ENCODE measurements at places on chromosomes 12 and 14. TPM values are rescaled to one million over a fixed set of nuclear protein-coding genes. Genes with fewer than 3 reads are reported as not detected.

DNA sequence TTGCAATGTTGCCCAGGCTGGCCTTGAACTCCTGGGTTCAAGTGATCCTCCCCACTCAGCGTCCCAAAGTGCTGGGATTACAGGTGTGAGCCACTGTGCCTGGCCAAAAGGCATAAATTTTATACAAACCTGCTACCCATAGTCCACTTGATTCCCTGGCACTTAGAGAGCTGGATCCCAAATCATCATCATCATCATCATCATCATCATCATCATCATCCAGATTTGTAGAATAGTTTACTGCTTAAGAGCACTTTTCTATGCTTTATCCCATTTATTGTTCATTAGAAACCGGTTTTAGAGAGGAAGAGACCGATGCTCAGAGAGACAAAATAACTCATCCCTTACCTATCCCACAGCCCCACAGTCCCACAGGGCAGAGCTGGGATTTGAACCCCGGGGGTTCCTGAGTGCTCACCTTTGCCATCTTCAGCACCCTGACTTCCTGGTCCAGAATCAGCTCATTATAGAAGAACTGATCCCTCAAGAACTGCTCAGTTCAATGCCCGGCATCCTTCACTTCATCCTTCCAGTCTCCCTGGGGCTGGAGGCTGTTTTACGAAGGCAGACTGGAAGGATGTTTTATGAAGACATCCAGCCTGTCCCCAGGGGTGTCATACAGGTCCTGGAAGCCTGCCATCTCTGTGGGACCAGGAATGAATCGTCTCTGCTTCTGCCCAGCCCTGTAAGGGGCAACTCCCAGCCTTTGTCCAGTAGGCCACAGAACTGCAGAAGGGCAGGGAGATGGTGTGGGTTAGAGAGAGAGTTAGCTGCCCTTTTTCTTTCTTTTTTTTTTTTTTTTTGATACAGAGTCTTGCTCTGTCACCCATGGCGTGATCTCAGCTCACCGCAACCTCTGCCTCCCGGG lies 20.2 kb upstream of the OASL start:
- H3K27me3 ChIP-seq = no peaks in the 10 kb centered on the region
- DNase-seq = no peak
- H3K4me1 ChIP-seq = peaks cover 10% of the 10 kb centered on the region
- H3K4me3 ChIP-seq = no peak overlapping the region

GRCh38 chr12:71060426-71060825 lies 97.4 kb downstream of the TSPAN8 start:
- H3K4me1 ChIP-seq = no peaks in the 10 kb centered on the region
- no peaks in the 10 kb centered on the region for H3K36me3 ChIP-seq
- no peak for DNase-seq
- no peaks in the 10 kb centered on the region for H3K27me3 ChIP-seq

DNA sequence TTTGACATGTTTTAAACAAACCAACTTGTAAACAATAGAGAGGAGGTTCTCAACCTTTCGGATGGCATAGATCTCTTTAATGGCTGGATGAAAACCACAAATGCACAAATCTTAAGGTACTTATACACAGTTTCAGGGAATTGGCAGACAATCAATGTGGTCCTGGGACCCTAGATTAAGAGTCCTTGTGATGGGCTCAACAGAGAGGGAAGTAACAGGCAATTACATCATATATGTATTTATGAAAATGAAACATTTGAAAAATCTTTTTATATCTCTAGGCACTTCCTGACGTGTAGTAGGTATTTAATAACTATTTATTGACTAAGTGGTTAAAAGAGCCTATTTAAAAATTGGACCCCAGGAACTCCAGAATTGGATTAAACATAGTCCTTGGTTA lies 897 bp downstream of the ACTR10 start:
- H3K27me3 ChIP-seq = no peaks in the 10 kb centered on the region
- H3K4me1 ChIP-seq = peaks cover 11% of the 10 kb centered on the region
- H3K36me3 ChIP-seq = peaks cover 5% of the 10 kb centered on the region

DNA sequence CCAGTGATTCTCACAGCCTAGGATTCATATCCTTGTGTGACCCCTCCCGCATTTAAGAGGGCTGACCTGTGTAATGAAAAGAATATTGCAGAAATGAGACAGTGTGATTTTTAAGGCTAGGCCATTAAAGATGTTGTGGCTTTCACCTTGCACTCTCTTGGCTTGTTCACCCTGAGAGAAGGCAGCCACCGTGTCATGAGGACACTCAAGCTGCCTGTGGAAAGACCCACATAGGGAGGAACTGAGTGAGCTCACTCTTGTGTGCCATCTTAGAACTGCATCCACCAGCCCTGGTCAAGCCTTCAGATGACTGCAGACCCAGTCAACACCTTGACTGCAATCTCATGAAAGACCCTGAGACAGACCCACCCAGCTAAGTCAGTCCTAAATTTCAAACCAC lies 46.3 kb upstream of the TMPO start:
- DNase-seq = no peak
- H3K36me3 ChIP-seq = no peaks in the 10 kb centered on the region
- H3K27me3 ChIP-seq = no peaks in the 10 kb centered on the region
- no peaks in the 10 kb centered on the region for H3K4me1 ChIP-seq

DNA sequence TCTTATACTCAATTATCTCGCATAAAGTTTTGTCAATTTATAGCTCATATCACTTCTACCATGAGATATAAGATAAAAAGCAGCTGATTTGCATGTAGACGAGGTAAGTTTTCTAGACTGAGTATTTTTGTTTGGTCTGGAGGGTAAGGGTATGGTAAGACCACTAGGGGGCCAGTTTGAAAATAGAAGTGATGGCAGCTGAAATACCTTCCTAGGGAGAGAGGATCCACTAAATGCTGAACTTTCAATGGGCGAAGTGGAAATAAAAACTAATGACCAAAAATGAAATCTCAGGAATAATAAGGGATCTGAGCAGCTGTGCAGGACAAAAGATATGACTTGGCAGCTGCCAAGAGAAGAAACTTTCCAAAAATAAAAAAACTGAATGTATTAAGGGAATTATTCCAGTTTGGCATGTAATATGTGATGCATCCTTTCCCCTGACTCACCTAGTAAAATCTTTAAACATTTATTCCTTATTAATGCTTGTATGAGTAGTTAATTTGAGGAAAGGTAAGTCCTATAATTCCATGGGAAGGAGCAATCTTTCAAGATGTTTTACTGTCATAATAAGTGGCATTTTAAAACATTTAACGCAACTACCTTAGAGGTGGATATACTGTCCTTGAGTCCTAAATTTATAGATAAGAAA lies 754.5 kb downstream of the C12orf50 start:
- H3K4me1 ChIP-seq = no peaks in the 10 kb centered on the region
- no peaks in the 10 kb centered on the region for H3K36me3 ChIP-seq
- no peak overlapping the region for H3K4me3 ChIP-seq
- H3K27ac ChIP-seq = no peak overlapping the region
- H3K27me3 ChIP-seq = no peaks in the 10 kb centered on the region

DNA sequence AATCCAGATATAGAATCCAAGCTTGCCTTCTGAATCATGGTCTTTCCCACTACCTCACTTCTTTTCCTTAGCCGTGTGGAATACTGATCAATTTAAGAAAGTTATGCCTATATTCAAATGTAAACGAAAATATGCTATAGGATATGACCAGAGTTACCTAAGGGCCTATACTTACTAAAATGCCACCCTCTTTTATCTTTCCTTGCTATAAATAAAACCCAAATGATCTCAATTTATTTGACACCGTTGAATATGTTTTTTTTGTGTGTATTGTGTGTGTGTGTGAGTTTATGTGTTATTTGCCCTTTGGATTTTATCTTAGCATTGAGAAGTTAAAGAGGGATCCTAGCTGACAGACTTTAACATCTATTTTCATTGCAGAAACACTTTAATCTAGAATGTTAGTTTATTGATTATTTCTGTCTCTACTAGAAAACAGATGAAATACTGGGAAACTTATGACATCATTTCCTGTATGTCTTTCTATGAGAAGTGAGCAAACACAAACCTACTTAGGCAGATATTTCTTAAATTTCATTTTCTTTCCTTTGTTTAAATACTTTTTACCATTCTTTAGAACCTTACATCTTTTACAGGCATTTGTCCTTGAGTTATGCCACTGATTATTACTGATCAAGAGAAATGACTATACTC lies 2.0 kb upstream of the TAS2R9 start:
- no peak overlapping the region for H3K27ac ChIP-seq
- DNase-seq = no peak
- no peaks in the 10 kb centered on the region for H3K4me1 ChIP-seq
- no peak overlapping the region for H3K4me3 ChIP-seq

- no peak overlapping the region for H3K27ac ChIP-seq
- H3K4me3 ChIP-seq = no peak overlapping the region
- no peaks in the 10 kb centered on the region for H3K36me3 ChIP-seq
- no peak for DNase-seq
- H3K27me3 ChIP-seq = no peaks in the 10 kb centered on the region
- H3K4me1 ChIP-seq = no peaks in the 10 kb centered on the region
These were observed 143.4 kb downstream of the SLC8A3 start for GRCh38 chr14:70045310-70045709.

DNA sequence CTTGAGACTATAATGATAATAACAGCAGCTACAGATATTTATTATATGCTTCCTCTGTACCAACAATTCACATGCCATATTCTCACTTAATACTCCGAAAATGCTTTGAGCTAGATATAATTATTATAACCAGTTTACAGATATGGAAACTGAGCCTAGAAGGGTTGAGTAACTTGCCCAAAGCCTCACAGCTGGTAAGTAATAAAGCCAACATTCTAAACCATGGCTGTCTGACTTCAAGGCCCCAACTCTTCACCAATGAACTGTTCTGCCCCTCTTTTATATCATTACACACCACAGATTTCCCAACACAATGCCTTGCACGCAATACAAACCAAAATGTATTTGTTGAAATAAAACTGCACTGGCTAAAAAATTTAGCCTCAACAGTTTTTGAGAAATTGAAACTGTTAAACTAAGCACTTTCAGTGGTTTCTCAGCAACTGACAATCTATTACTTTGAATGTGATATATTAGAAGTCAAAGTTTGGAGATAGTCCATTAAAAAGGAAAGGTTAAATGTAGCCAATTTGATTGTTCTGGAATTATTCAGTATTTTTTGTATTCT lies 222.5 kb upstream of the ARHGAP5 start:
- no peaks in the 10 kb centered on the region for H3K4me1 ChIP-seq
- H3K27ac ChIP-seq = no peak overlapping the region
- DNase-seq = no peak
- no peaks in the 10 kb centered on the region for H3K27me3 ChIP-seq
- H3K36me3 ChIP-seq = peaks cover 30% of the 10 kb centered on the region

DNA sequence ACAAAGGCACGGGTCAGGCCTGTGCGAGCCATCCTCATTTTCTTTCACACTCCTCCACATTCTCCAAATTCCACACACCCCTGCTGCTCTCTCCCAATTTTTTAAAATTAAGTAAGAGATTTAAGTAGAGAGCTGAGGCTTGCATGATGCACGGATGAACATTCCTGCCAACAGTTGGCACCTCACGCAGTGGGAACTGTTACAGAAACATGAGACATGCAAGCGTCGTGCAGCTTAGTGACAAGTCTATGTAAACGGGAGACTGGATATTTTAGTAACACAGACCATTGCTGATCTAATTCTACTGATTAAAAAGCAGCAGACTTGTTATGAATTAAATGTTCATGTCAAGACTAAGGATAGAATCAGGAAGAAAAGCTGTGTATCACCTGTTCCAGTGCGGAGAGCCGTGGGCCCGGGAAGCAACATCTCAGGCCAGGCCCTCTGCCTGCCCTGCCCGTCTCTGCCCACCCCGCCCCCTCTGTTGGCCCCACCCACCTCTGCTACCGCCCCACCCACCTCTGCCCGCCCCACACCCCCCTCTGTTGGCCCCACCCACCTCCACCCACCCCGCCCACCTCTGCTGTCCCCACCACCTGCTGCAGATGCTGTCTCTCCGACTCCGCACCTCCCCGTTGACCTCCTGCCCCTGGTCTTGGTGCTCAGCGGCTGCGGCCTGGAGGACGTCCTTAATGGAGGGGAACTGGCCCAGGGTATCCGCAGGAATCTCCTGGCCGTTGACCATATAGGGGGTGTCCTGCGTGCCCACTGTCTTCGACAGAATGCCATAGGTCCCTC lies 21.2 kb downstream of the GOLGA3 start:
- no peaks in the 10 kb centered on the region for H3K4me1 ChIP-seq
- no peak for DNase-seq
- H3K36me3 ChIP-seq = peaks cover 97% of the 10 kb centered on the region

DNA sequence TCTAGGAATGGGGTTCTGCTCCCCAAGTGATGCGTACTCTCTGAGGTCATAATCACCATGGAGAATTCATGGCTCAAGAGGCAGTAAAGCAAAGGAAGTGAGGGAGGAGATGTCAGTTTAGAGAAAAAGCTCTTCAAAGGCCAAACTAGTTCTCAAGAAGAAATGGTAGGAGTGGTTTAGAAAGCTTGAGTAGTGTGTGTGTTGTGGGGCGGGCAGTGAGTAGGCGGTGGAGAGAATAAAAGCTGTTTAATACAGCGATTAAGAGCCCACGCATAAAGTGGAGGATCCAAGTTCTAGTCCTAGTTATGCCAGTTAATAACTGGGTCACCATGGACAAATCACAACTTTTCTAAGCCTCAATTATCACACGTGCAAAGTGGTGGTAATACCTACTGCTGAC lies 55.6 kb downstream of the PTPN21 start:
- H3K4me1 ChIP-seq = peaks cover 8% of the 10 kb centered on the region
- H3K4me3 ChIP-seq = no peak overlapping the region
- H3K27me3 ChIP-seq = no peaks in the 10 kb centered on the region
- H3K36me3 ChIP-seq = no peaks in the 10 kb centered on the region
- H3K27ac ChIP-seq = peak overlapping the region; percentile 25
- no peak for DNase-seq

- no peak overlapping the region for H3K27ac ChIP-seq
- H3K27me3 ChIP-seq = no peaks in the 10 kb centered on the region
- no peaks in the 10 kb centered on the region for H3K4me1 ChIP-seq
- H3K4me3 ChIP-seq = no peak overlapping the region
- no peak for DNase-seq
These were observed 3.5 kb upstream of the LRIG3 start for GRCh38 chr12:58923781-58924180.

GRCh38 chr14:91311284-91311662 lies 66.8 kb upstream of the GPR68 start:
- peaks cover 8% of the 10 kb centered on the region for H3K27me3 ChIP-seq
- no peaks in the 10 kb centered on the region for H3K36me3 ChIP-seq
- H3K4me1 ChIP-seq = no peaks in the 10 kb centered on the region
- H3K27ac ChIP-seq = no peak overlapping the region

DNA sequence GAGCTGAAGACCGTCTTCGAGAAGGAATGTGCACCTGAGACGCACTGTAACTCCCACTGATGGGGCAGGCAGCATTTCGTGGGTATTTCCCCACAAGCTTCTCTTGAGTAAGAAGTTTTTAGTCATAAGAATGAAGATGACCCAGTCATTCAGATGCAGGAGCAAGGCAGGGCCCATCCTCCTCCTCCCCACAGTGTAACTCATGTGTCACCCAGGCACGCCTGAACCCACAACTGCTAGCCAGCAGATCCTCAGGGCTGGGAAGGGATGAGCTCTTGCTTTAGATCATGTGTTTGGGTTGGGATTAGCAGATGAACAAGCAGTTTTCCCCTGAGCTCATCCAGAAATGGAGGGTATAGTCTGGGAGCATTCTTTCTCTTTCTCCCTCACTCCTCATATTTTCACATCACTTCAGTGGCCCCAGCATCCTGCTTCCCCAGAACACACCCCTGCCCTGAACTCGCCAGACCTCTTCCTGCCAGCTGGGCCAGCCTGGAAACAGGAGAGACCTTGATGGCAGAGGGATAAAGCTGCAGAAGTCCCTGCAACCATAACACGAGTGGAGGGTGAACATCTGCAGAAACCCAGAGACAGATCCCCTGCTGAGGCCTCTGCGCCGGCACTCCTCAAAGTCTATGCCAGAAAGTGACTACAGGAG lies 73.3 kb downstream of the B4GALNT3 start:
- no peaks in the 10 kb centered on the region for H3K4me1 ChIP-seq
- no peaks in the 10 kb centered on the region for H3K27me3 ChIP-seq

Gene TMEM229B
- total RNA-seq = 2.7 TPM

All from tibial nerve (tissue), 4 donors.